Germinal center (tissue), 1 donor: ENCODE measurements at places on chromosomes 13 and 19.
A peak's percentile ranks its signal among the peaks of the same experiment; 100 is the strongest.

DNA sequence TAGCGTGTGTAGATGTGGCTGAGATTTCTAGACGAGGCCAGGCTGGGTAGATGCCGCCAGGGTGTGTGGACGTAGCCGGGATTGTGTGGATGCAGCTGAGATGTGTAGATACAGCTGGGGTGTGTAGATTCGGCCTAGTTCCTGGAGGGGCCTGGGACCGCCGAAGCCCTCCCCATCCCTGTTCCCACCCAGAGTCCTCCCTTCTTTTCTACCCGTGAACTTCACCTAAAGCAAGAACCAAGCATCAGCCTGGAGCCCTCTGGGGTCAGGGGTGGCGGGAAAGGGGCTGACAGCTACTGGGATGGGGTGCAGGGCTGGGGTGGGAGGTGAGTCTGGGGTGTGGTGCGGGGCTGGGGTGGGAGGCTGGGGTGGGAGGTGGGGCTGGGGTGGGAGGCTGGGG is 768 bp downstream of the TMPRSS9 start:
- DNase-seq: no peak

GRCh38 chr13:59230484-59231264 is 933.1 kb downstream of the DIAPH3 start:
- no peak for DNase-seq

- peak; percentile 57 for DNase-seq
Measured at GRCh38 chr13:49791711-49792549, 552 bp downstream of the KPNA3 start.

- DNase-seq: no peak
Measured at GRCh38 chr13:94515374-94515773, 35.9 kb upstream of the DCT start.

DNA sequence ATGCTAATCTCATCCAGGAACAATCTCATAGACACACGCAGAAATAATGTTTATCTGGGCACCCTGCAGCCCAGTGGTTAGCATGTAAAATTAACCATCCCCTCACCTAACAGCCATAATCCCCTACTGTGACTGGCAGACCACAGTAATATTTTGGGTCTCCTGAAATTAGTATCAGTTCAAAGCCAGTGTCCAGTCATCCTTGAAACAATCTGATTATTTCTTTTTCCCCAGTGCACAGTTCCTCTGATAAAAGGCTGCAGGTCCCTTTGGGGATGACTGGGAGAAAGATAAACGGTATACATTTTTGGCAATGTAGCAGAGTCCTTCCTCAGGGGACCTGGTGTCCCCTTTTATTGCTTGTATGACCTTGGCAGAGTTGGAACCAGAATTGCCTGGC is 50.4 kb upstream of the CYSLTR2 start:
- no peak for DNase-seq

DNA sequence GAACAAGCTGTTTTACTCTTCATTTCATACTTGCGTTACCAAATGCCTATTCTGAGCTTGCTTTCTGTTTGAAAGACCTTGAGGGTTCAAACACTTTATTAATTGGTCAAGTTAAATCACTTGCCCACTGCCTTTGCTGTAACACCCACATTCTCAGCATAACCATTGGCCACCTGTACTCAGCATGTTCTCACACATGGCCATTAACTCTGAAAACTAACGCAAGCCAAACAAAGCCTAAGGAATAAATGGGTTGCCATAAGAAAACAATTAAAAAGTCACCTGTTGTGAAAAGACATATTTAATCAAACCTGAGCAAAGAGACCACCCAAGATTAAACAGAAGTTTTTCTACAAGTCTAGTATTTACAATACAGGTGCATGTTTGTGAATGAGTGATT is 517.2 kb upstream of the SPRY2 start:
- DNase-seq: no peak

- no peak for DNase-seq
Measured at GRCh38 chr13:57507752-57508463, 123.6 kb upstream of the PCDH17 start.

GRCh38 chr19:34713262-34713637 is 20.8 kb upstream of the ZNF181 start:
- no peak for DNase-seq

GRCh38 chr13:30757026-30757742 is 21.8 kb downstream of the ALOX5AP start:
- no peak for DNase-seq

DNA sequence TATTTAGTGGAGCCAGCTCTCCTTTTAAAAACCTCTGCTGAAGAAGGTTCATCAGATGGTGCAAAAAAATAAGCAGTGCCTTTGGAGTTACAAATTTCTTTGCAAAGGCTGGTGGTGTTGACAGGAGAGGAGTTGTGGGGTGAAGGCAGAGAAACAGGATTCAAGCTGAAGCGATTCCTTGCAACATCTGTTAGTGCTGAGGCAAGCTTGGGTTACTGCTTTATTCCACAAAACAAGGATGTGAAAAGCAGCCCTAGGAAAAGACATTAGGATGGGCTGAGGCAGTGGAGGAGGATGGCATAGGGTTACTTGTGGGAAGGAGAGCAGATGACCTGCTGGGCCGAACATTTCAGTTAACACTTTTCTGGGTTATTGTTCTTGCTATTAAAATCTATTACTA is 390.7 kb downstream of the DLEU7 start:
- no peak for DNase-seq

GRCh38 chr13:27826379-27827353 is 34.4 kb downstream of the GSX1 start:
- peak; percentile 77 for DNase-seq

DNA sequence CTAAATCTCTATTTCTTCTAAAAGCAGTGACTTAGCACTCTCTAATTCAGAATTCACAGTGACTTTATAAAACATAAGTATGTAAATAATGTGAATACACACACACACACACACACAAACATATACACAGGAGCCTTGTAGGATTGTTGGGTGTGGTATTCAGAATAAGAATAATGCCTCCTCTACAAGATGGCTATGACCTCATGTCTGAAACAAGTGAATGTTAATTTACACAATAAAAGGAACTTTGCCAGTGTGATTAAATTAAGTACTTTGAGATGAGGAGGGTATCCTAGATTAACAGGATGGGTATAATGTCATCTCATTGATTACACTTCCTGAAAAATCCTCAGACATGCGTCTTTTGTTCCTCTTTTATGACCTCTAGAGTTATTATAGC is 234.6 kb downstream of the SLITRK6 start:
- no peak for DNase-seq

- no peak for DNase-seq
Measured at GRCh38 chr13:85806553-85807175, 7.4 kb upstream of the SLITRK6 start.
